Brain pericyte (primary cell): ENCODE measurements at places on chromosomes 7 and 10.

DNA sequence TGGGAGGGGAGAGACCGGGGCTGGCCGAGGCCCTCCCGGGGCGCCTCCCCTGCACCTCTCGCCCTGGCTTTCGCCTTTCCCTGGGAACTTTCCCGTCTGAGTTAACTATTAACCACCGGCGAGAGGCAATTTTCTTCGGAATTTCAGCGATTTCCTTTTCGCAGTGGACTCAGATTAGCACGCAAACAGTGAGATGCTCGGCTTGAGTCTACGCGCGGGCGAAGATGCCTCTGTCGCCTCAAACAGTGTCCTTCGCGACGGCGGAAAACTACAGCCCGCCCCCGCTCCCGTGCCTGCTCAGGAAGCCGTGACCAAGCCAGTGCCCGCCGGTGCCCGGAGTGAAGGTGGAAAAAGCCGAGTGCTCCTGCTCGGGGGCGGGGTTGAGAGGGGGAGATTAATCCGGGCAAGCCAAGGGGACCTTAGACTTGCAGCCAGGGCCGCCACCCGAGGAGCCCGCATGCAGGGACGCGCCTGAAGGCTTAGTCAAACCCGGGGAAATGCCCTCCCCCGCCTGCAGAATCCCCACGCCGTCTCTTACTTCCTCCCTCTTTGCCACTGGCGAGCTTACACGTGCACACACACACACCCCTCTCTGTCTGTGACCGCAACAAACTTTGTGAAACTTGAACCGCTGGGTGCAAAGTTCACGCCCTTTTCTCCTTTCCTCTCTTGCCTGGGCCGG, 14.5 kb upstream of the PAX2 start:
- no peak for DNase-seq

DNA sequence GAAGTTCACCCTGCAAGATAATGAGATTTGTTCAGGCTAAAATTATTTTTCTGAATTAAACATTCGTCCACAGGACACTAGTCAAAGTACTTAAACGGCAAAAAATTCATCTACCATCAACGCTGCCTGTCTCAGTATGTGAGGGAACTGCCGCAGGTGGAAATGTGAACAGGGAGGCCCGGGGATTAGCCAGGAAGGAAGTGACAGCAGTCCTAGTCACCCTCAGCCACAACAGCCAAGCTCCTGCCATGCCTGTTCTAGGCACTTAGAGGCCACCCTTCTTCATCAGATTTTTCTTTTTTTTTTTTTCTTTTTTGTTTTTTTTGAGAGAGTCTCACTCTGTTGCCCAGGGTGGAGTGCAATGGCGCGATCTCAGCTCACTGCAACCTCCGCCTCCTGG, 9.4 kb downstream of the NUDT5 start:
- DNase-seq, result no peak

DNA sequence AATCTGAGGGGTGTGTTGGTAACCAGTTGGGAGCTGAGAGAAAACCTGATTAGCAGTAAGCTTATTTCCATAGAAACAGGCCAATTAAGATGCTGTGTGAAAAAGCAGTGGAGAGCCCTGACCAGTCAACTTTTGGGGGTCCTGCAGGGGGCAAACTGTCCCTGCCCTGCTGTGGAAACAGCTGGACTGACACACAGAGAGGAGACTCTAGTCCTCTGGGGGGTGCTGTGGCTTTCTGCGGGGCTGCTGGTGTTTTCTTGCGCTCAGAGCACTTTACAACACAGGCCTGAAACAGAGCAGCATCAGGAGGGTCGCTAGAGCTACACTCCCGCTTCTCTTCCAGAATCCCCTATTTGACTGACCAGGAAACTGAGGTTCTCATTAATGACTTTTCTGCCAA, 546.9 kb upstream of the GALNT17 start:
- DNase-seq, result no peak

DNA sequence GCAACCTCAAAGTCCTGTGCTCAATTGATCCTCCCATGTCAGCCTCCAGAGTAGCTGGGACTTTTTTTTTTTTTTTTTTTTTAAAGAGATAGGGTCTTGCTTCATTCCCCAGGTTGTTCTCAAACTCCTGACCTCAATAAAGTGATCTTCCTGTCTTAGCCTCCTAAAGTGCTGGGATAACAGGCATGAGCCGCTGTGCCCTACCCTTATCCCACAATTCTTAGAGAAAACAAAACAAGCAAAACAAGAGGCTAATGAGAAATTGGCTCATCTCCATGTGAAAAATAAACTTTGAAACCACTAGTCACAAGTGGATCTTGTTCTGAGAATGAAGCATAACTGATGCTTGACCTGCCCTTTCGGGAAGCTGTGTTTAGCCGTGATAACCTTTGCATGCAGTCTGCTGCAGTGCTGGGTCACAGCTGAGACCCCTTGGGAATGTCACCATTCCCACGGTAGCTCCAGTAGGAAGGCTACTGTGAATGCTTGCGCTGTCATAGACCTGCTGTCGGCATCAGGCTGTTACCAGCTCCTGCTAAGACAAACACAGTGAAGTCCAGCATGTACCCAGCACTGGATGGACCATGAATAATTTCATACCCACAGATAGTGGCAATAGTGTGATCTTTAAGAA, 290.7 kb upstream of the KIAA1217 start:
- DNase-seq, result no peak

- no peak for DNase-seq
These were observed 6.6 kb upstream of the STX1A start for GRCh38 chr7:73726083-73726466.

DNA sequence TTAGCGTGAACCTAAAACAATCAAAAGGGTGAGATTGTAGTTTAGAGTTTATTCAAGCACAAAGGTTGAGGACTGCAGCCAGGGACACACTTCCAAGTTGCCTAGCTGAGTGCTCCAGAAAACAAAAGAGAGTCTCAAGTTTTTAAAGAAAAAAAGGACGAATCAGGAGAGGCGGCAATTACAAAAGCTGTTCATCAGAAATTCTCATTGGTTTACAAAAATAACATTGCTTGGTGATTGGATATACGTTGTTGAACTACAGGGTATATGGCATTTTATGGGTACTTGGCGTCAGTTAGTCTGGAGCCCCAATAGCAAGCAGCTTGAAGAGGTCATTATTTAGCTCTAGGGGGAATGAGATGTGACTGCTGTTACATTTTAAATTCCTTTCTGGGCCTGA, 11.5 kb downstream of the ZNF438 start:
- DNase-seq, result no peak

DNA sequence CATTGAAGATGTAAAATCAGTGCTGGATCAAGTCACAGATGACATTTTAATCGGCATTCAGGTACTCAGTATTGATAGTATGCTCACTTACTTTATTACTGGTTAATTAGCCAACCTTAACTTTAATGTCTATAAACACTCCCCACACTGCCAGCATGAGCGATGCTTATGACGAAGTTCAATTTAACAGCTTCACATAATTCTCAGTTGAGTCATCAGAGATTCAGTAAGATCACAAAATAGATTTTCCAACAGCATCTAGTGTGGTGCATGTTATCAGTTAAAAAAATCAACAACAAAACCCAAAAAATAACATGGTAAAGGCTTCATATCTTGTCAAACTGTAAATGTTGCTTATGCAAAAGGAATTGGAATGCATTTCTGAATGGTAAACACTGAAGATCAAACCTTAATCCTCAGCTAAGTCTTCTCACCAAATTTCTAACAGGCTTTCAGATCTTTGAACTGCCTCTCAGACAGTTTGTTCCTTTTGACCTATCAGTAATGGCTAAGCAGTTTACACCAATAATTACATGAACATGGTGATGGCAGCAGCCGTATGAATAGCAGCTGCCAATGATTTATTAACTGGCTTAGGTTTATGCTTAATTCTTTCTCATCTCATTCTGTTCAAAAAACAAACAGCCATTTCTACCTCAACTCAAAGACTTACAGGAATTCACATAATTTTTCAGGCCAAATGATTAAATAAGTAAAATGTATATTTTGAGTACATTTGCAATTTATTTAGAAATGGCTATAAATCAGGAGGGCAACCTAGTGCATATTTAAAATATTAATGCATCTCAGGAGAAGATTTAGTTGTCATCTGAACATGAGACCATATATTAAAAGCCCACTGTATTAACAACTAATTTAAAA, 98.5 kb downstream of the CABCOCO1 start:
- no peak for DNase-seq

DNA sequence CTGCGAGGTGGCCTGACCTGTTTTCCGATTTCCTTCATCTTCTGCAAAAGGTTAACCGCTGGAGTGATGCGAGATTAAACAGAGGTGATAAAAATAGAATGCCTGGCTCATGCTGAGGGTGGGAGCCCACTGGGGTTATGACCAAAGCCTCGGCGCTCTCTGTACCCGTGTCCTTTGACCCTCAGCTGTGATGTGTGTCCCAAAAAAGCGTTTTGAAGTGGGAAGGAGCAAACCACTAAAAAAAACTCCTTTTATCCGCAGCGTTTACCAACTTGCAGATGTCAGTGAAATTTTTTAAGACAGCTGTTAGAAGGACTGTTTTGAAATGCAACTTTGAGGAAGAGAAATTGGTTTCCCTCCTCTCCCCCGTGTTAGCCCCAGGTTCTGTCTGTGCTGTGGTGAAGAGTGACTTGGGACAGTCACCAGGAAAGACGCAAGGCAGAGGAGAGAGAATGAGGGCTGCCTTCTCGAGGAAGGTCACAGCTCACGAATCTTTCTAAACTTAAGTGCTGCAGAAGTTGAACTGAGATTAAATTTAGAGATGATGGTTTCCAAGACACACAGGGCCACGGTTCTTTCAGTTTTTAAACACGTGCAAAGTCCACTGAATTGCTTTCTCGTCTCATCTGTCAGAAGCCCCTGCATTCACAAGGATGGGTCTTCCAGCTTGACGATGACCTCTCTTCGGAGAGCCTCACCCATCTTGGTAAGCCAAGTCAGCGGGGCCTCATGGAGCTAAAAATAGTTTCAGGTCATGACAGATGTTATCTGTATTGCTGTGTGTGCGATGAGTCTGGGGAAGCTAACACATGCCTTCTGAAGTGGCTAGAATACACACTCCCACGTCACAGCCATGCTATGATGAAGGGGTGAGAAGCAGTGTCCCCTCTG, 27.6 kb downstream of the AMZ1 start:
- no peak for DNase-seq

DNA sequence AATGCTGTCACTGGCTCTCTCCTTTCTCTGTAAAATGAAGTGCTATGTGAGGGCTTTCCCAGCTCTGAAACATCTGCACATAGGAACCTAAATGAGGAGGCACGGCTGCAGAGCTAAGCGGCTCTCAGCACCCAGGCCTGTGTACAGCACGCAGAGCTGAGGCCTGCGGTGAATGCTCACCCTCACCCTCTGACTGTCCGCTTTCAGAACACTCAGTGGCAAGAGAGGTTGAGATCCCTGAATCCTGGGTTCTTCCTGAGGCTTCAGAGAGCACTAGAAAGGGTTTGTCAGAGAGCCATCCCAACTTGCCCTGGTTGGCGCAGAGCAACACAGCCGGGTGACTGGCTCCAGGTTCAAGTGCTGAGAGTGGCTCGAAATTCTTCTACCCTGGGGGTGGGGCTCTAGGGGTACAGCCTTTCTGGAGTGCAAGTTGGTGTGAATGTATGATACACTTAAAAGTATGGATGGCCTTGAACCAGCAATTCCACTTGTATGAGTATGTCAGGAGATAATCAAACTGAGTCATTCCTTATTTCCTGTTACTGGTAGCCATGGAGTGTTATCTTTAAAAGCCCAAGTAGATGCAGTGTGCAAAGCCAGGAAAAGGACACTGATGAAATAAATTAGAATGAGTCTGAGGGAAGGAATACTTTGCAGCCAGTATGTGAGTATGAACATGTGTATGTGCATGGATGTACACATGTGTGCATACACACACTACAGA, 1.7 kb upstream of the CCDC201 start:
- no peak for DNase-seq

DNA sequence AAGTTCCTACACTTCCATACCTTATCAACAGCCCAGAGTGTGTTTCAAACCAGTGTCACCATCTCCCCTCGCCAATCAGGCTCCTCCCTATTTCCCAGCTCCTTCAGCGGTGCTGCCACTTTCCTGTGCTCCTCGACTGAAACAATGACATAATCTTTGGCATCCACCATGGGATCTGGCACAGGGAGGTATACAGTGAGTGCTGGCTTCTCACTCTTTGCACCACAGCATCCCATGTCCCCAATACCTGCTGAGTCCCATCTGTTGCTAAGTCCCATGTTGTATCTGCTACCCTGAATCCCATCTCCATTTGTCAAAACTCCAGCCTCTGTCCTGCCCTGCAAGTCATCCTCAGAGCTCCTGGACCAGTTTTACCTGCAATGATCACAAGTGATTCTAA, 15.4 kb downstream of the PAXIP1 start:
- no peak for DNase-seq

GRCh38 chr7:40221836-40222235, 87.0 kb downstream of the SUGCT start:
- DNase-seq, result no peak

DNA sequence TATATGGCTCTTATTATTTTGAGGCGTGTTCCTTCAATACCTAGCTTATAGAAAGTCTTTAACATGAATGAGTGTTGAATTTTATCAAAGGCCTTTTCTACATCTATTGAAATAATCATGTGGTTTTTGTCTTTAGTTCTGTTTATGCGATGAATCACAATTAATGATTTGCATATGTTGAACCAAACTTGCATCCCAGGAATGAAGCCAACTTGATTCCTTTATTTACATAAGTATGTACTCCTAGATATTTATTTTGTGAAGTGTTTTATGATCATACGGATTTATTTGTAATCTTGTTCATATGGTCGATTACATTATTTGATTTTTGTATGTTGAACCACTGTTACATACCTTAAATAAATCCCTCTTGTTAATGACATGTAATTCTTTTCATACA, 244.3 kb upstream of the KCND2 start:
- DNase-seq, result no peak

GRCh38 chr7:80726666-80727065, 88.2 kb downstream of the CD36 start:
- DNase-seq, result no peak

DNA sequence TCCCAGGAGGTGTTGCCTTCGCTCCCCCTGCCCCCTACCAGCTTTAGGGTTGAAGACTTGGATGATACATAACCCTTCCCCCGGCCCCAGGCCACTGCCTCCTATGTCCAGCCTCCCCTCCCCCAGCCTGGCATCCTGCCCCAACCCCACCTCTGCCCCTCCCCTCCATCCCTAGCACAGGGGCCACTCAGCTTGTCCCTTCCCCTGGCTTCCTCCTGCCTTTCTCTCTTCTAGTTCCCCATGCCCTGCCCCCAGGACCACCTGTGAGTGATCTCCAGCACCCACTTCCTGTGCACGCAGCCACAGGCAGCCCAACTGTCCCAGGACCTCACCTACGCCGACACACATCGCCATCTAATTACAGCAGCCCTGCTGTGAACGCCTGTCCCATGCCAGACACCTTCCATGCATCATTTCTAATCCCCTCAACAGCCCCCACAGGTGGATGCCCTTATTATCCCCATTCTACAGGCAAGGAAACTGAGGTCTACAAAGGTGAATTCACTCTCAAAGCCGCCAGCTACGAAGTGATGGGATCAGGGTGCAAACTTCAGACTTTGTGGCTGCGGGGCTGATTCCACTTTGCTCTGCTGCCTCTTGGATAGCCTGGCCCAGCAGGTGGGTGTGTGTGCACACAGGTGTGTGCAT, 82.4 kb upstream of the CHST15 start:
- no peak for DNase-seq
